ENCODE measurements at places on chromosomes 1 and 21.

GRCh38 chr1:218382261-218382660 lies 37.1 kb downstream of the TGFB2 start:
- no peak for DNase-seq

DNA sequence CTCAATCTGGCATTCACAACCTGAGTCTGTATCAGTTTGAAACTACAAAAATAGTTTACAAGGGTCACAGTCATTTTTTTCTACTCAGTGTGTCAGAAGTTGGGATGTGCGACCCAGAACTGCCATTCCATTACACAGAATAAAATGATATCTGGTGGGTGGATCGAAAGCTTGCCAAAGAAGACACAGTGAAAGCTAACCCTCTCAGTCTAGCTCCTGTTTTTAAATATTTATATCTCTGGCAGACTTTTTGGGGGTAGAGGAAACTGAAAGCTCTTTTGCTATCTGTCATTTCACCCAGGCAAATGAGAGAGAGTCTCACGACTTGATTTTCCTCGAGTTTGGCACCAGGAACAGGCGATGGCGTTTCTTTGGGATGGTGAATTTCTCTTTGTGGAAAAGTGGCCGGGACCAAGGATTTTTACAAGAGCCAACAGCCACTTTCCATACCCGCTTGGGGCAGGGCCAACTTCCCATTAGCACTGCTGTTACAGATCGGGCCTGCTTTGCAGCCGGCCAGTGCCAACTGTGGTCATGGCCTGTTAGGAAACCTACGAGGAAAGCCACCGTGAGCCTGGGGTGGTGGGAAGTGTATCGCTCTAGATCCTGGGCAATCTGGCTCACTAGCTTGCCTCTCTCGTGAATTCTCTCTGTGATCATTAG lies 185.5 kb upstream of the NFIA start:
- DNase-seq = no peak

GRCh38 chr1:10793129-10793651 lies 3.3 kb downstream of the CASZ1 start:
- no peak for DNase-seq

DNA sequence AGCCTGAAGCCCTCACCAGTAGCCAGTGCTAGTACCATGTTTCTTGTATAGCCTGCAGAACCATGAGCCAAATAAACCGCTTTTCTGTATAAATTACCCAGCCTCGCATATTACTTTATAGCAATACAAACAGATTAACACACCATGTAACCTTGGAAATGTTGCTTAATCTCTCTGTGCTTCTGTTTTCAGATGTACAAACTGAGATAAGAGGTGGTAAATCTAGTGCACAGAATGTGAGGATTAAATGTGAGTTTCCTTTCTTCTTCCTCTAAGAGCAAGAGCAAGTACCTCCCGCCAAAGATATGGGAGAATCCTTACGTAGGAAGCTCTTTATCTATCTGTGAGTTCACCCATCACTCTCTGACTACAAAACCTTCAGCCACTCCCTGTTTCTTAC lies 128.4 kb downstream of the HIVEP3 start:
- no peak for DNase-seq

GRCh38 chr1:145993618-145994390 lies 2.6 kb downstream of the TXNIP start:
- DNase-seq = no peak

- DNase-seq = no peak
Measured at GRCh38 chr1:9872430-9873165, 37.5 kb downstream of the CTNNBIP1 start.
